ENCODE measurements at places on chromosomes 16 and 17.

DNA sequence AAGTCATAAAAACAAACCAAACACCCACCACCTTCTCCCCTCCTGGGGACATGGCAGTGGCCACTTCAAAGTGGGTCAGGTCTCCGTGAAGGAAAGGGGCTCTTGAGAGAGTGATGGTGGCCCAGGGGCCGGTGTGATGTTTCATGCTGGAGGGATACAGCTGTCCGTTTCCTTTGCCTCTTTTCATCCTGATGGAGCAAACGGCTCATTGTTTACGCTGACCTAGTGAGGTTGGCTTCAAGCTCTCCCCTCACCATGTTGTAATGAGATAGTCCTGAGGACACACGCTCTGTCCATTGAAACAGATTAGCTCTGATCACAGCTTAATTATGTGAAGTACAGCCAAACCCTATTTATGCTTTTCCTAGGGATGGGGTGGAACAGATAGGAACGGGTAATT is 34.2 kb downstream of the CDH13 start:
- DNase-seq = no peak

GRCh38 chr17:80000981-80001775 is 34.5 kb downstream of the TBC1D16 start:
- no peak for DNase-seq

DNA sequence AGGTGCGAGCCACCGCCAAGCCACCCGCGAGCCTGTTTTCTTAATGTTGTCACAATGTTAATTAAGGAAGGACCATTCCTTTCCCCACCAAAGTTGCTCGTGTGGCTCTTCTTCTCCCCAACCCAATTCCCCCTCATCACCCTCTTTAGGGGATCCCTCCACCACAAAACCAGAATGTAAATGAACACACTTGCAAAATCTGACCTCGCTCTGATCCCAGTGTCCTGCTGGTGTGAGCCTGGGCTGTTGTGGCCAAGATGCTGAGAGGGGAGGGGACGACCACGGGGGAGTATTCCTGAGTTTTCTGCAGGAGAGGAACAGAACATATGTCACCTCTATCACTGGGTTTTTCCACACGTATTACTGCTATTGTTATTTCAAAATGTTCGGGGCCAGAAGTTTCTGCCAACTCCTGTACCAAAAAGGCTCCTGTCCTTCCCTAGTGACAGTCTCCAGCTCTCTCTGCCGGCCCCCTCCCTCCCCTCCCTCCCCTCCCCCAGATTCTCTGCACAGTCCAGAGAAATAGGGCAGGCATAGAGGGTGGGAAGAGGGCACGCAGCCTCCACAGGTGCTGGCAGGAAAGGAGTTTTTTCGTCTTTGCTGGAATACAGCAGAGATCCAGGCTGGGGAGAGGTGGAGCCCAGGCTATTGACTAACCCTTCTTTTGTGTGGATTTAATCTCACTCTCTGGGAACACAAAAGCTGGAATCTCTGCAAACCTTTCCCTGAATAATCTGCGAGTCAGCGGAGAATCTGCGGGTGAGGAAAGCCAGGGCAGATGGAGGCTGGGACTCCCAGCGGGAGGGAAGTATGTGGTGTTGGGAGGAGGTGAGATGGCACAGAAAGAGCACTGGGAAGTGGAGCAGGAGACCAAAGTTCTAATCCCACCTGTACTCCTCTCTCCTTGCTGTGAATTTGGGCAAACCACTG is 4.5 kb upstream of the CA4 start:
- DNase-seq = no peak

DNA sequence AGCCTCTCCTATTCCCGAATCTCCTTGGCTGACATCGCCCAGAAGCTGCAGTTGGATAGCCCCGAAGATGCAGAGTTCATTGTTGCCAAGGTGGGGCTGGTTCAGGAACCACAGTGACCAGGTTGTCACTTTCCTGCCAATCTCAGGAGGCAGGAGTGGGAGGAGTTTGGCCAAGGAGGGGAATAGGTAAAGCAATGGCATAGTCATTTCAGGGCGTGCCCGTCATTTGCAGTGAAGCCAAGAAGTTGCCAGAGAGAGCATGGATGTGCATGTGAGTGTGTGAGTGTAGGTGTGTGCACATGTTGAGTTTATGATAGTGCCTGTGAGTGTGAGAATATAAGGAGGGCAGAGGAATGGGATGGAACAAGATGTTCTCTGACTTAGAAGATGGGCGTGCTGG is 14.8 kb downstream of the PSMD3 start:
- DNase-seq = no peak

GRCh38 chr17:56125830-56126819 is 27.1 kb upstream of the ANKFN1 start:
- no peak for DNase-seq

- DNase-seq = no peak
Observed at GRCh38 chr17:49843774-49844350, 4.0 kb downstream of the TAC4 start.

- DNase-seq = no peak
Observed at GRCh38 chr16:74511961-74512360, 90.7 kb upstream of the CLEC18B start.

DNA sequence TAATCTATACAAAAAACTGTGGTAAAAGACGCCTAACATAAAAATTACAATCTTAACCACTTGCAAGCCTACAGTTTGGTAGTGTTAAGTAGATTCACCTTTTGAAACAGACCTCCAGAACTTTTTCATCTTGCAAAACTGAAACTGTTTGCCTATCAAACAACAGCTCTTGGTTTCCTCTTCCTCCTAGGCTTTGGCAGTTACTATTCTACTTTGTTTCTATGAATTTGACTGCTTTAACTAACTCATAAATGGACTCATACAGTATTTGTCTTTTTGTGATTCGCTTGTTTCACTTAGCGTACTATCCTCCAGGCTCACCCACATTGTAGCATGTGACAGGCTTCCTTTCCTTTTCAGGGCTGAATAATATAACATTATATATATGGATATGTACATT is 97.0 kb downstream of the PRKCA start:
- no peak for DNase-seq

GRCh38 chr17:56478836-56479447 is 114.6 kb upstream of the NOG start:
- DNase-seq = no peak
